ENCODE measurements at places on chromosomes 13 and 19.

DNA sequence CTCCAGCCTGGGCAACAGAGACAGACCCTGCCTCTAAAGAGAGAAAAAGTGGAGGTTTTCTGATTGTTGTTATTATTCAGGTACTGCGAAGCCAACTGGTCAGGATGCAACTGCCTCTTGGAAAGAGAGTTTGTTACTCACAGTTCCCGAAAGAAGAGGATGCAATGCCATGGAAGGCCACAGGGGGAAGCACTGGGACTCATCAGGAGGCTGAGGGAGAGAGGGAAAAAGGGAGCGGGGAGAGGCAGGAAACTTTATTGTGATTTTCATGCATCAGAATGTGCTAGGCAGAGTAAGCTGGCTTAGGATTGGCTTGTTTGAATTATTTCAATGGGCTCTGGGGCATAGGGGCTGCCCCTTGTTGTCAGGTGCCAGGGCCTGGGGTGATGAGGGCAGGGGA, 27.6 kb downstream of the MYO9B start:
- DNase-seq, result no peak

DNA sequence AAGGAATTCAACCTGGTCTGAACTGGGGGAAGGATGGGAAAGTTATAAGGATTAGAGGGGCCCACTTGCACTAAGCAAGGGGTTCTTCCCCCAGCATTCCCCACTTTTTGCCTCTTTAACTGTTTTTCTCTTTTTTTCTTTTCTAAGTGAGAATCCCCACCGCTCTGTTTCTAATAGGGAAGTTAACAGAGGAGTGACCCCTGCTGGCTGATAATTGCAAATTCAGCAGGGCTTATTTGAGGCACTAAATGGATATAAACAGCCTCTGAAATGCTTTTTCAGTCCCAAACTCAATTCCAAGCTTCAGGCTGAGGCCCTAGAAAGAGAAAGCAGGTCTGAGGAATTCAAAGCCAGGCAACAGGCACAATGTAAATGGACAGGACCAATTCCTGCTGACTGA, 38.2 kb upstream of the CEACAM21 start:
- no peak for DNase-seq

GRCh38 chr13:26041444-26041843, 10.4 kb downstream of the SHISA2 start:
- DNase-seq, result no peak

- DNase-seq, result peak; percentile 65
Measured at GRCh38 chr19:56765137-56765536, 75.4 kb downstream of the PEG3 start.

DNA sequence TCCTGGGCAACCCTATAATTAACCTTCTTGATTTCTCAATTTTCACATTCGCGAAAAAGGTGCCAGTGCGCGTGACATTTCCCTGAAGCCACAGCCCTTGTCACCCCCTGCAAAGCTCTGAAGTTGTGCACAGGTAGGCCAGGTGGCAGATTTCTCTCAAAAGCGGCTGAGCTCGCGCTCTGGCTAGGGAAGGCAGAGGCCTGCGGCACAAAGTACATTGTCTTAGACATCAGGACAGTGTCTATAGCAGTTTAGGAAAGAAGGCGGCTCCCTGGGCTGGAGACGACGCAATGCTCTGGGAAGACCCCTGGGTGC, 42.9 kb upstream of the ZNF14 start:
- DNase-seq, result no peak

- no peak for DNase-seq
Measured at GRCh38 chr19:7940841-7941240, 2.6 kb downstream of the TIMM44 start.

- DNase-seq, result peak; percentile 99
Measured at GRCh38 chr19:18322759-18323460, at the start of gene LSM4. TSS of gene LSM4 (minus strand) at chr19:18323076. CDS start at chr19:18323020, 56 bp downstream.

- DNase-seq, result peak; percentile 7
Measured at GRCh38 chr13:112839356-112840105, 129.5 kb upstream of the MCF2L start.

GRCh38 chr13:60139272-60139671, 24.5 kb downstream of the DIAPH3 start:
- no peak for DNase-seq

- DNase-seq, result no peak
Measured at GRCh38 chr13:98979012-98979660, 1.3 kb upstream of the DOCK9 start.

GRCh38 chr13:41075034-41075433, 13.7 kb downstream of the WBP4 start:
- no peak for DNase-seq

GRCh38 chr19:41638641-41639081, 11.8 kb upstream of the CEACAM4 start:
- no peak for DNase-seq

DNA sequence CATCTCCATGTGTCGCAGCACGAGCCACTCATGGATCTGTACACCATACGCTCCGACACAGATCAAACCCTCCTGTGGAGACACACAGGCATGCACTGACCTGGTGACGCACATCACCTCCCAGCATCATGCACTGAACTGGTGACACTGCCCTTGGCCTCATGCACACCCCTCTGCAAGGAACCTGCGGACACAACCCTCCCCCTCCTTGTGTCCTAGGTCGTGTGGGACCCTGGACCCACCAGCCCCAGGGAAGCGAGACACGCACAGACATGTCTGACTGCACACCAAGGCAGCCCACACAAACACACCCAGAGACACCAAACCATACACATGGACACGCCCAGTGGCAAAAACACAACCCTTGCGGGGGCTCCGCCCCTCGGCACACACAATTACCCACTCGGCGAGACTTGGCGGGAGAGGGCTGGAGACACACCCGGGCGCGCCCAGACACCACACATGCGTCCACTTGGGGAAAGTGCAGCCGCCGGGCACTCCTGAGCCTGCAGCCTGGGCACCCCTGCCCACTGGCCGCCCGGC, 2.0 kb upstream of the KCNN4 start:
- DNase-seq, result no peak

DNA sequence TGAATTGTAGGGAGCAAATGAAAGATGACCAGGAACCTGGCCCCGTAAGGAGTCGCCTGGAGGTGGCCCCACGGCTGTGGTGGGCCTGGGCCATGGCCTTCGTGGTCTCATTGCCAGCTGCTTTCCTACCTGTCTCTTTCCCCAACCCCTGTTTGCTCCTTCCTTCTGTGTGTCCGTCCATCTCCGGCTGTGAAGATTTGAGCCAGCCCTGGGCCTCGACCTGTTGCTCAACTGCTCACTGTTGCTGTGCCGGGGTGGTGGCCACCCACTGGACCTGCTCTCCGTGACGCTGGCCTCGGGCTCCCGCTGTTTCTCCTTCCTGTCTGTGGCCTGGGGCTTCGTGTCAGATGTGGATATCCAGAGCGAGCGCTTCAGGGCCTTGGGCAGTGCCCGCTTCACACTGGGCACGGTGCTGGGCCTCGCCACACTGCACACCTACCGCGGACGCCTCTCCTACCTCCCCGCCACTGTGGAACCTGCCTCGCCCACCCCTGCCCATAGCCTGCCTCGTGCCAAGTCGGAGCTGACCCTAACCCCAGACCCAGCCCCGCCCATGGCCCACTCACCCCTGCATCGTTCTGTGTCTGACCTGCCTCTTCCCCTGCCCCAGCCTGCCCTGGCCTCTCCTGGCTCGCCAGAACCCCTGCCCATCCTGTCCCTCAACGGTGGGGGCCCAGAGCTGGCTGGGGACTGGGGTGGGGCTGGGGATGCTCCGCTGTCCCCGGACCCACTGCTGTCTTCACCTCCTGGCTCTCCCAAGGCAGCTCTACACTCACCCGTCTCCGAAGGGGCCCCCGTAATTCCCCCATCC, 8.5 kb downstream of the DBP start:
- DNase-seq, result no peak

DNA sequence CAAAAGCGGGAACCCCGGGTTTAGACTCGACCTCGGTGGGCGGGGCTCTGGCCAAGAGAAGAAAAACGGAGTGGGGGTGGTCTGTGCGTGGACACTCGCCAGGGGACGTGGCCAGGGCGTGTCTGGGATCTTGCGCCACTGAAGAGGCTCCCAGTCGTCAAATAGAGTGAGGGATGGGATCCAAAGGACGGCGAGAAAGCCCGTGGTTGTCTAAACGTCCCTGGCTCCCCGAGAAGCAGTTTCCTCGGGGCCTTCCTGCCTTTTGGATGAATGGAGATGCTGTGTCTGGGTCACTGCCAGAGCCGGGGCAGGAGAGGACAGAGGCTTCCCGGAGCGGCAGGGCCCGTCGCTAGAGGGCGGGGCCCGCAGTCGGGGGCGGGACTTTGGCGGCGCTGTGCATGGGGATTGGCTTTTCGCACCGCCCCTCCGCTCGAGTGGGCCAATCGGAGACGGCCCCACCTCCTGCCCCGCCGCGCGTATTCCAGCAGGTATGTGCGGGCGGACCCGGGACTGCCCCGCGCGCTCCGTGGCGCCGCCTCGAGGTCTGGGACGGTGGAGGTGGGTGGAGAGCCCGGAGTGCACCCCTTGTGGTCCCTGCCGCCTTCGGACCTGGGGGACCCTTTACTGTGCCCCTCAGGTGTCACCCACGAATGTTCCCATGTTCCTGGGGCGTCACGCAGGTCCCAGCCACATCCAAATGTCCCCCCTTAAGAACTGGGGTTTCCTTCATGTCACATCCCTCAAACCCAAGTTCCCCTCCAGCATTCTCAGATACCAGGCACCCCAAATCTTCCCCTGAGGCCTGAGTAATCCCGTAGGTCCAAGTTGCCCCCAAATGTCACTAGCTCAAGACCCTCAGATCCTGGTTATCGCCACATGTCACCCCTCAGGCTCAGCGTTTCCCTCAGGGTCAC, 38.3 kb downstream of the ZSWIM4 start:
- DNase-seq, result peak; percentile 95

- DNase-seq, result no peak
Measured at GRCh38 chr13:95541308-95541707, 11.2 kb upstream of the CLDN10 start.

- DNase-seq, result no peak
Measured at GRCh38 chr13:52112591-52112990, 16.3 kb downstream of the NEK5 start.

GRCh38 chr19:47098608-47099007, 15.0 kb downstream of the ZC3H4 start:
- DNase-seq, result no peak

DNA sequence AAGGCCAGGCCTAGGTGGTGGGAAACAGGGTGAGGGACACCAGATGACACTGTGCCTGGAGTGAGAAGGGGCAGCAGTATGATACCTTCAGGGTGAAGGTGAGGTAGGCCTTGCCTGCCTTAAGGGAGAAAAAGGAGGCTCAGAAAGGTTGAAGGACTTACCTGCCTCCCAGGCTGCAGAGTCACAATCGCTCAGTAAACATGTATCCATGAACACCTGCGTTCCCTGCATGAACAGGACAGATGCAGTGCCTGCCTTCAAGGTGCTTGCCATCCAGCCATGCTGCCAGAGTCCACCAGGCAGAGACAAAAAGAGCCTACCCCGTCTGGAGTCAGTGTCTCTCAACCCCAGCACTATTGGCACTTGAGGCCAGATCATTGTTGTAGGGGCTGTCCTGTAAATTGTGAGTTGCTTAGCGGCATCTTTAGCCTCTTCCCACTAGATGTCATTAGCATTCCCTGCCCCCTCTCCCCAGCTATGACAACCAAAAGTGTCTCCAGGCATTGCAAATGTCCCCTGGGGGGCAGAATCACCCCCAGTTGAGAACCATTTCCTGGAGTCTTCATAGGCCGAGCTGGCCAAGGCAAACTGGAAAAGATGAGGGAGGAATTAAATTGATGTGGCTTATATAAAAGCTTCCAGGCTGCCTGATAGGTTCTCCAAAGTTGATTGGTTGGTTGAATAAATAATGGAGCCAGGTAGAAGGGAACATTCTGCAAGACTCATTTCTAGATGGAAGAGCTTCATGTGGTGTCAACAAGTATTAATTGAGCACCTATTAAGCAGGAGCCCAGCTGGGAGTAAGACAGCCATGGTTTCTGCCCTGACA, 1.7 kb downstream of the MAP3K10 start:
- no peak for DNase-seq

- no peak for DNase-seq
Measured at GRCh38 chr13:80118099-80118498, 222.8 kb downstream of the SPRY2 start.

DNA sequence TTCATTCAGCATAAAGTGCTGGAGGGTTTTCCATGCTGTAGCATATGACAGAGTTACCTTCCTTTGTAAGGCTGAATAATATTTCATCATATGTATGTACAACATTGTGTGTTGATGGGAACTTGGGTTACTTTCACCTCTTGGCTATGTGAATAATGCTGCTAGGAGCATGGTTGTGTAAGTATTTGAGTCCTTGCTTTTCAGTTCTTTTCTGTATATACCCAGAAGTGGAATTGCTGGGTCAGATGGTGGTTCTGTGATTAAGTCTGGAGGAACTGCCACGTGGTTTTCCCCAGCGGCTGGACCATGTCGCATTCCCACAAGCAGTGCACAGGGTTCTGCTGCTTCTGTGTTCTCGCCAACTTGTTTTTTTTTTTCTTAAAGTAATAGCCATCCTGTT, 101.2 kb upstream of the TEX29 start:
- DNase-seq, result no peak

DNA sequence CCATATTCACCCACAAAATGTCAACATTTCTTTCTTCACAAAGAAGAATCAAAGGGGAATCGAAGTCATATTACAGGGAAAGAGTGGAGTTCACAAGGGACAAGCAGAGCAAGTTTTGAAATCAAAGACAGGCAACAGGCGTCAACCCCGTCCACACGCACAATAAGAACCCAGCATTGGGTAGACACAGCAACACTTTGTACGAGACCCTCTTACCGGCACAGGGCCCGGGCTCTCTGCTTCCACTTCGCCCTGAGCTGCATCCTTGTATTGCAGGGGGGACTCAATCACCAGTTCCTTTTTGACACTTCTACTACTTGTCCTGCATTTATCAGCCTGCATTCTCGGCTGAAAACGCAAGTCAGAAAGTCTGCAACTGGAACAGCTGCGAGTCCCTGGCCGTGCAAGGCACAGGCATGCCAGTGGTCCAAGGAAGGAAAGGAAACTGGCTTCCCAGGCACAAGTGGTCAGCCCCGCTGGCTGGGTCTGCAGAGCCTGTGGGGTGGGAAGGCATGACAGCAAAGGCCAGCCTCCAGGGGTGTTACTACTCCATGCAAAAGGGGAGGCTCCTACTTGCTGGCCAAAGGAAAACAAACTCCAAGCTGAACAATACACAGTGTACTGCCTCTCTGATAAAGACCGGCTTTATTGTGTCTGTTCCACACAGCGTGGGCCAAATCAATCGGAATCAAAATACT, at the start of gene DOCK9:
Gene DOCK9, minus strand, starts transcription at position 497 of the 698 bp plus-strand sequence. Its CDS starts 155 bp downstream, at position 342.
- DNase-seq, result peak; percentile 54
